ENCODE measurements at places on chromosomes 2 and 18.

- DNase-seq: no peak
Observed at GRCh38 chr2:160140471-160140870, 59.6 kb downstream of the ITGB6 start.

GRCh38 chr2:60806988-60807681 lies 51.1 kb downstream of the PAPOLG start:
- no peak for DNase-seq

DNA sequence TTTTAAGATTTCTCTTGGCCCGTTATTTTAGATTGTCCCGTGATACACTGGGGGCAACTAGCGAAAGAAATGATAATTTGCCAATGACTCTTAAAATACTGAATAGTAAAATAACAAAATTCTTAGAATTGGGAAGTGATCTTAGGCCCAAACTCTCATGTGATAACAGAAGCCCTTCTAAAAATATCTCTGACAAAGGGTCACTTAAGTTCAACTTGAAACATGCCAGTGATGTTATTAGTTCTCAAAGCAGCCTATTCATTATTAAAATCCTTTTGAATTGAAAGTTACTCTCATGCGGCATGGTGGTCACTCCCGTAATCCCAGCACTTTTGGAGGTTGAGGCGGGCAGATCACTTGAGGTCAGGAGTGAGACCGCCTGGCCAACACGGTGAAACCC lies 920.9 kb downstream of the NRXN1 start:
- no peak for DNase-seq

- no peak for DNase-seq
Observed at GRCh38 chr18:53752781-53753367, 471.6 kb downstream of the MBD2 start.

DNA sequence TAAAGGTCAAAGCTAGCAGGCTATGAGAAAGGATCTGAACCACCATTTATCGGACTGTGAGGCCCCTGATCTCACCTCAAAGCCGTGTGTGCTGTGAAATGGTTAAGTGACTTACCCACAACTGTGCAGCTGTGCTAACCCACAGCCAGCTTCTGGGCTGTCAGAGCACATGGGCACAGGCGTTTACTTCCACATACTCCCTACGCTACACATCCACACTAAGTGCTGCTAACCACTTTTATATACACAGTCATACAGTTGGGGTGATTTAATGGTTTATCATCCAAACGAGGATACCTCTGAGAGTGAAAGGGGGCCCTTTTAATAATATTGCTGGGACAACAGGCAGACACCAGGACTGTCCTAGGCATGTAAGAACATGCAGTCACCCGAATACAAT lies 37.3 kb downstream of the CYRIA start:
- no peak for DNase-seq

- DNase-seq: no peak
Observed at GRCh38 chr18:29523371-29523770, 1346.4 kb upstream of the CDH2 start.

DNA sequence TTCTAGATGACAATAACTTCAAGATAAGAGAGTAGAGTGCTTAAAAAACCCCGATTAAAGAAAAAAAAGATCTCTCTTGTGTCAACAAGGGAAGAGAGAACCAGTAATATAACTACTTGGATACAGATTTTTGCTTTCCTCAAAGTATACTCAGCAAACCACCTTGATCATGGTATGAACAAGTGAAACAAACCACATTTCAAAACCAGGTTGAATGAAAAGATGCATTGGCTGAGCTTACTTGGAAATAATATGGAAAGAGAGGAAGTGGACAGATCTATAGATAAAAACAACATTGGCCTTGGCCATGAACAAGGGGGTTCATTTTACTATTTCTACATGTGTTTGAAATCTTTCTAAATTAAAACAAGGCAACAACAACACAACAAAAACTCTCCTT lies 50.1 kb downstream of the ATP8B1 start:
- no peak for DNase-seq

GRCh38 chr2:23015651-23016200 lies 369.3 kb upstream of the KLHL29 start:
- DNase-seq: no peak

DNA sequence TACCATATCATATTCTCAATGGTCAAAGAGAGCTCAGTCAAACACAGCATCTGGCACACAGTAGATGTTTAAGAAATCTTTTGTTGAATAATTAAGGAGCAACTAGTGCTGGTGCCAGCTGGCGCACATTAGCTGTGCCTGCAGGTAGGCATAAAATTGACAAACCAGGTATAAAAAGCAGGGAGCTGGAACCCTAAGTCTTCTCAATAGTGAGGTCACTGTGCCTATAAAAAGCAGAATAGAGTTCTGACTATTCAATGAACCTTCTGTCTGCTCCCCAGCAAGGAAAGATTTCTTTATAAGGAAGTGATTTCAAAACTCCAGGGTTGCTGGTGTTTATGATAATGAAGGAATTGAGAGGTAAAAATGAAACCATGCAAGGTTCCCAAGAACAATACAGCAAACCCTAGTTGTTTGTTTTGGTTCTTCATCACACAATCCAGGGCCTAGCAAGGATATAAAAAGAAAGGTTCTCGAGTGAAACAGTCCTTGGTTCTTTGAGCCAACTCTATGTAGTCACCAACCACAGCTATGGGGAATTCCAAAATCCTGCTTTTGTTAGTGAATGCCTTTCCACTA lies 76.1 kb downstream of the THADA start:
- DNase-seq: peak; percentile 87

DNA sequence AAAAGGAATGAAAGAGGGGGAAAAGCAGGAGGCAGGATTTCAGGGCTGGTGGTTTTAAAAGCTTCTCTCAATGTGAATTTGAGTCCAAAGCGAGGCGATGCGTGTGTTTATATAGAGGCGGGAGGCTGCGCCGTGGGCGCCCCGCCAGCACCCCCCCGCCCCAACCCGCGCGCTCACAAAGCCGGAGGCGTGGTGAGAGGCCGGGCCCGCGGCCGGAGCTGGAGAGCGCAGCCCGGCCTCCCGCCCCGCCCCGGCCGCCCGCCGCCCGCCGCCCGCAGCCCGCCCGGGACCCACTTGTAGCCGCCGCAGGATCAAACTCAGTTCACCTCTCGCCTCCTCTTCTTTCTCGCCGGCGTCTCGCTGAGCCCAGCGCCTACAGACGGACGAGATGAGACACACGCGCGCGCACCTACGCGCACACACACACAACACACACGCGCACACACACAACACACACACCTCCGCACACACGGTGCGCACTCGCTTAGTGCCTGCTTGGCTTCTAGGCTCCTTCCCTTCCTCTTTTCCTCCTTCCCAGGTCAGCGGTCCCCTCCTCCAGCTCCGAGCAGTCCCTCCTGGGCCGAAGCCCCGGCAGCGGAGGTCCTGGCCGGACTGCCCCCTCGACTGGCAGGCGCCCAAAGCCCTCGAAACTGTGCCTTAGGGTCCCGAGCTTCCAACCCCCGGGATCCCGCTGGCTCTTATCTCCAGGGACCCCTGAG lies 1.3 kb upstream of the CYP26B1 start:
- DNase-seq: peak; percentile 19

GRCh38 chr18:4751523-4751922 lies 296.4 kb upstream of the DLGAP1 start:
- DNase-seq: no peak

GRCh38 chr2:30300456-30301221 lies 69.3 kb downstream of the LBH start:
- no peak for DNase-seq

- no peak for DNase-seq
Observed at GRCh38 chr2:101114268-101114783, 36.9 kb downstream of the TBC1D8 start.

GRCh38 chr2:28270456-28271152 lies 122.1 kb upstream of the FOSL2 start:
- DNase-seq: no peak
